ENCODE measurements at places on chromosomes 7 and 10. TPM values are rescaled to one million over a fixed set of nuclear protein-coding genes. Genes with fewer than 3 reads are reported as not detected.

Gene PAPOLB
- polyA plus RNA-seq = 0.11 TPM

Gene CALHM3
- not detected for polyA plus RNA-seq

Gene VIPR2
- 3.3 TPM for polyA plus RNA-seq

Gene MYO1G
- polyA plus RNA-seq = 0.65 TPM

Gene DYNC1I1
- polyA plus RNA-seq = 6.1 TPM

Gene SH2D4B
- not detected for polyA plus RNA-seq

Gene SPDYE11
- polyA plus RNA-seq = not detected

Gene SLC18A2
- 0.14 TPM for polyA plus RNA-seq

Gene TMEM229A
- polyA plus RNA-seq = not detected

Gene CCDC136
- polyA plus RNA-seq = 9.0 TPM

Gene CYP3A5
- polyA plus RNA-seq = 0.06 TPM

DNA sequence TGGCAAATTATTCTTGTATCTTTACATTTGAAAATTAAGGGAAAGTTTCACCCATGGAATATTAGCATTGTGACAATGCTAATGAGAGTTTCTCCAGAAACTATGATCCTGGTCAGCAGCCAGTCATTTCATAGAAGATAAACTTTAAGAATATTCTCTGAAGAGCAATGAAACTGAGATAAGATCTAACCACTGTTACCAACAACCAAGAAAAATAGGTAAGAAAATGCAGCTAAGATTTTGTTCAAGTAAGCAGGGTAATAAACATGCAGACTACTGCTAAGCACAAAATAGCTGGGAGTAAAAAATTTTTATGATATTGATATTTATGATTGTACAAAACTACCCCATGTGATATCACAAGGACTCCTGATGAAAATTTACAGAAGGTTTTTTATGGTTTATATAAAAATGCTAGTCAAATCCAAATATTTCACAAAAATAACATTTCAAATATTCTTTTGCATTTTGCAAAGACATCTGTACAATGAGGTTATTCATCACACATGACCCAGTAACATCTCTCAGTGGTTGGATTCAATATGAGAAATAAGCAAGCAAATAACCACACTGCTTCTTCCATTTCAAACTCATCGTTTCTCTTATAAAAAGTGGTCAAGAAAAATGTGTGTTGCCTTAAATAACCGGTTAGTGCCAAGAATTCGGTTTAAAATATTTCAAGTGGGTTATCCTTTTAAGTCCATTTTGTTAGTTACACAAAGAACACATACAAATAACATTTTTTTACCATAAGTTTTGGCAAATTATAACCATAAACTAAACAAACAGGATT is 251.6 kb downstream of the DIP2C start:
- DNase-seq = no peak

DNA sequence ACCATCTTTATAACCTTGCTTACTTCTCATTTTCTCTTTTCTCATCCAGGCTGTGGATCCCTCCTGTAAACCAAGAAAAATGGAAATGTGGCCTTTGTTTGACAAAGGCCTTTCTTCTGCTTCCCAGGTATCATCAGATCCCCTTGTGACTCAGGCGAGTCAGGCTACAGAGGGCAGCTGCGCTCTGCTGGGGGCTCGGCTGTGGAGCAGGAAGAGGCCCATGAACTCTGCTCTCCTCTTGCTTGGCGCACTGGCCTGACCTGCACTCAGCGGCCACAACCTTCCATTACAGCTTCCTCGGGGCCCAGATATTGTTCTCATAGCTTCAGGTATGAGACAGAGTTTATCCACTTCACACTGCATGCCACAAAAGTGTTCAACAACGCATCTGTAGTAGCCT is 457.6 kb upstream of the COBL start:
- no peak for DNase-seq

GRCh38 chr10:78571286-78571685 is 497.5 kb upstream of the ZMIZ1 start:
- no peak for DNase-seq

DNA sequence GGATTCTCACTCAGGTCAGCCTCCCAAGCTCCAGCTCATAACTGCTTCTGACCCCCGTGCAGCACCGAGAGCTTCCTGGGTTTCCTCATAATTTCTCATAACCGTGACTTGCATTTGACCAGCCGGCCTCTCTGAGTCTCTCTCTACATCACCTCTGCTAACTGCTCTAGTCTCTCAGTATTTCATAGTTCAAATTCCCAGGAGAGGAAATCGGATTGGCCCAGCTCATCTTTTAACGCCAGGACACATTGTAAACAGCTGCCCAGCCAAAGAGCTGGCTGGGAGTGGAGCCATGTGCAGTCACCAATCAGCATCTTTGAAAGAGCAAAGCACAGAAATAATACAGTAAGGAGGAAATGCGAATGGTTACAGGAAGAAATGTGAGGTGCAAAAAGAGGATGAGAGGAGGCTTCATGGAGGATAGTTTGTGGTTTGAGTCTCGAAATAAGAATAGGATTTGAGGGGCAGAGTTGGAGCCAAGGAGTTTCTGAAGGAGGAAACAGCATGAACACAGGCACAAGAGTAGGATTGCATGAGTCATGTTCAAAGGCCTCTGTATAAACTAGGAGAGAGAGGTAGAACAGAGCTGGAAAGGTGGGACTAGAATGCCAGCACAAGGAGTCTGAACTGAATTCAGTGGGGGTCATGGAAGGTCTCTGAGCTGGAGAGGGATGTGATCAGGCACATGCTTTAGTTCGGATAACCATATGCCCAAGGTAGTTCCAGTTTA is 15.2 kb upstream of the LBX1 start:
- no peak for DNase-seq

DNA sequence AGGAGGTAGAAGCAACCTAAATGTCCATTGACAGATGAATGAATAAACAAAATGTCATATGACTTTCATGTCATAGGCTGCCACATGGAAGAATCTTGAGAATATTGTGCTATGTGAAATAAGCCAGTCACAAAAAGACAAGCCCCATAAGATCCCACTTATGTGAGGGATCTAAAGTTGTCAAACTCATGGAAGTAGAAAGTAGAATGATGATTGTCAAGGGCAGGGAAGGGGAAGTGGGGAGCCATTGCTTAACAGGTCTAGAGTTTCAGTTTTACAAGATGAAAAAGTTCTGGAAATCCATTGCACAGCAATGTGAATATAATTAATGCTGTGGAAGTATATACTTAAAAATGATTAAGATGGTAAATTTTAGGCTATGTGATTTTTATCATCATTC is 229.3 kb upstream of the KMT2E start:
- DNase-seq = no peak

- DNase-seq = no peak
Observed at GRCh38 chr10:28704464-28705161, 27.3 kb downstream of the BAMBI start.

DNA sequence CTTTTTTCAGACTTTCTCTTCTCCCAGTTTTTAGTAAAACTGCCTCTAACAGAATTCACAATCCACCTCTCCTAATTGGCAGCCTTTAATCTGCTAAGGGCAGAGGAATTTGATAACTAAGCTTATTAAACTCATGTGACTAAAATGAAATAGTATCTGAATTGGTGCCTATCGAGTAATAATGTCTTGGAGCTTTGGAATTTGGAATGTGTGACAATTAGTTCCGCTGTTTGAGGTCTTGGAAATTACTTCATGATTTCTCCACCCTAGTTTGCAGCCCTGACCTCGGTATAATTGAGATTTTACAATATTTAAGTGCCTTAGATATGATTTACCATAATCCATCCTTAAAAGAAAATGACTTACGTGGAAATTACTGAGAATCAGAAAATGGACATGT is 190.4 kb upstream of the NEBL start:
- DNase-seq = no peak

- DNase-seq = no peak
Observed at GRCh38 chr10:11440250-11441150, 170.9 kb downstream of the USP6NL start.

DNA sequence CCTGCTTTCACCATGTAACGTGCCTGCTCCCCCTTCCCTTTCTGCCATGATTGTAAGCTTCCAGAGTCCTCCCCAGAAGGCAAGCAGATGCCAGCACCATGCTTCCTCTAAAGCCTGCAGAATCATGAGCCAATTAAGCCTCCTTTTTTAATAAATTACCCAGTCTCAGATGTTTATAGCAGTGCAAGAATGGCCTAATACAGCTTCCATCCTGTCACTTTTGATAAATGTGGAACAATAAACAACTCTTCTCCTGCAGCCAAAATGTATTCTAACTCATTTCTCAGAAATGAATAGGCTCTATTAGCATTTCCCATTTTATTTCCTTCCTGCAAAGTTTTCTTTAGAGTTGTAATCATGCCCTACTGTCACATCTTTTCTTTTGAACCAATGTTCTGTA is 43.4 kb downstream of the C7orf25 start:
- DNase-seq = no peak

DNA sequence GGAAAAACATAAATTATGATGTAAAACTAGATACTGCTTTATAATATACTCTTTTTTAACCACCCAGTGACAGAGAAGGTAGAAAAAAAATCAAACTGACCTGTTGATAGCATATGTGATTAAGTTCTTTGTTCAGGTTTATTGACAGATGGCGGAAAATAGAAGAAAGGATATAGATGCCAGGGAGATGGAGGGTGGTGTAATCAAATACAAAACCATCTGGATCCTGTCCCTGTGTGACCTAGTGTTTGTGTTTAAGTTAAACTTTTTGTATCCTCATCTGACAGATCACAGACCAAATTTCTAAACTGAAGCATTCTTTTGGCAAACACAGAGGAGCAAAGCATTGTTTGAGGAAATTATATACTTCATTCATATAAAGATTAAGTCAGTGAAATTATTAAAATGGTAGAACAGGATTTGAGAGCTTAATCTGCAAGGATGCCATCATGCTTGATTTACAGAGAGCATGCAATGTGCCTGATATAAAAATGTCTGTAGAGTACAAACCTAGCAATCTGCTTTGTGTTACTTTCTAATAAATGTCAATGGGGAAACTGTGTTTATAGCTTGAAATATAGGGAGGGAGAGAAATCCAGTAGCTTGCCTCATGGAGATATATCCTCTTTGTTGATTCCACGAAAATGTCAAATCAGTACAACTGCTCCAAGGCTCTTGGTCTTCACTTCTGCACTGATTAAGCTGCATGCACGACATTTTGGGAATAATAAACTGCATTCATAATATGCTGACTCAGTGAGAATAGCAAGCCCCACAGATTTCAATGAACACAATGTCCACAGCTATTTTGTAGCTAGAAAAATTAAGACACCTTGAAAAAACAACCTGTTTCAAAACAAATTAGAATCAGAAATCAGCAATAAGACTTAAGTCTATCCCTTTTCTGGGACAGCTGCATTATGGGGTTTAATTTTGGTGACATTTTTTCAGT is 39.0 kb downstream of the SEM1 start:
- DNase-seq = no peak

- DNase-seq = no peak
Observed at GRCh38 chr7:78159545-78159944, 361.0 kb downstream of the PHTF2 start.

DNA sequence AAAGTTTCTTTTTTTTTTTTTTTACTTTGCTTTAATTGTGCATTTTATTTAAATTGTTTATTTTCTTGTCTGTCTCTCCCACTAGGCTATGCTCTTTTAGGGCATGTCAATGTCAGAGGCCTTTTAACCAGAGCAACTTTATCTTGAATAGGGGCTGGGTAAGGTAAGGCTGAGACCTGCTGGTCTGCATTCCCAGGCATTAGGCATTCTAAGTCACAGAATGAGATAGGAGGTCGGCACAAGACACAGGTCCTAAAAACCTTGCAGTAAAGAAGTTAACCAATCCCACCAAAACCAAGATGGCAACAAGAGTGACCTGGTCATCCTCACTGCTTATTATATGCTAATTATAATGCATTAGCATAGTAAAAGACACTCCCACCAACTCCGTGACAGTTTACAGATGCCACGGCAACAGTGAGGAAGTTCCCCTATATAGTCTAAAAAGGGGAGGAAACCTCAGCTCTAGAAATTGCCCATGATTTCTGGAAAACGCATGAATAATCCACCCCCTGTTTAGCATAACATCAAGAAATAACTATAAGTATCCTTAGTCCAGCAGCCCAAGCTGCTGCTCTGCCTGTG is 47.0 kb upstream of the FRMD4A start:
- no peak for DNase-seq

DNA sequence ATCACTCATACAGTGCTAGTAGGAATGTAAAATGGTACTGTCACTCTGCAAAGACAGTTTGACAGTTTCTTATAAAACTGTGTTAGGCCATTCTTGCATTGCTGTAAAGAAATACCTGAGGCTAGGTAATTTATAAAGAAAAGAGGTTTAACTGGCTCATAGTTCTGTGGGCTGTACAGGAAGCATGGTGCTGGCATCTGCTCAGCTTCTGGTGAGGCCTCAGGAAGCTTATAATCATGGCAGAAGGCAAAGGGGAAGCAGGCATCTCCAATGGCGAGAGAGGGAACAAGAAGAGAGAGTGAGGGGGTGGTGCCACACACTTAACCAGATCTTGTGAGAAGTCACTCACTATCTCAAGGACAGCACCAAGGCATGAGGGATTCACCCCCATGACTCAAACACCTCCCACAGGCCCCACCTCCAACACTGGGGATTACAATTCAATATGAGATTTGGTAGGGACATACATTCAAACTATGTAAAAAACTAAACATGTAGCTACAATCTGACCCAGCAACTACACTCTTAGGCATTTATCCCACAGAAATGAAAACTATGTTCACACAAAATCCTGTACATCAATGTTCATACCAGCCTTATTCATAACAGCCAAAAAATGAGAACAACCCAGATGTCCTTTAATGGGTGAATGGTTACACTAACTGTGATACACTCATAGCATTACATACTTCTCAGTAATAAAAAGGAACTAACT is 5.0 kb downstream of the ALDH18A1 start:
- no peak for DNase-seq

- DNase-seq = no peak
Observed at GRCh38 chr7:152513861-152514770, 78.3 kb upstream of the KMT2C start.
